ENCODE measurements at places on chromosomes 7 and 10.

DNA sequence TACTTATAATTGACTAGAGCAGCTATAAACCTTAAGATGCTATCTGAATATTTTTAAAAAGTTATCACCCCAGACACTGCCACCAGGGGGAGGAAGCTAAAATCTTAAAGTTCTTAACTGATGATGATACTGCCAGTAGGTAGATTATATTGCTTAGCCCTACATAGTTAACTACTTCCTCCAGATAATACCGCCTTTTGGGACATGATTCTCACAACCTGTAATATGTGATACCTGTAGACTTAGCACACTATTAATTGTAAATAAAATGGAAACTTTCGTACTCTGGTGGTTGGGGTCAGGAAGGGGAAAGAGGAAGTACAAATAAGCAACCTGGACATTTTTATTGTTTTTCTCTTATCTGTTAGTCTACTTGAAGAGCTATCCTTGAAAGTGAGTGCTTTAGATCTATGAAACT lies 268.9 kb downstream of the ADK start:
- DNase-seq: no peak

- DNase-seq: no peak
Measured at GRCh38 chr7:116691664-116692063, 19.7 kb downstream of the MET start.

GRCh38 chr7:30322271-30323005 lies 38.0 kb downstream of the ZNRF2 start:
- no peak for DNase-seq

GRCh38 chr10:118584181-118584954 lies 11.1 kb downstream of the PRLHR start:
- no peak for DNase-seq

GRCh38 chr7:90594751-90595317 lies 1.3 kb upstream of the CDK14 start:
- no peak for DNase-seq

GRCh38 chr10:88920986-88921593 lies 31.5 kb downstream of the ACTA2 start:
- DNase-seq: no peak

DNA sequence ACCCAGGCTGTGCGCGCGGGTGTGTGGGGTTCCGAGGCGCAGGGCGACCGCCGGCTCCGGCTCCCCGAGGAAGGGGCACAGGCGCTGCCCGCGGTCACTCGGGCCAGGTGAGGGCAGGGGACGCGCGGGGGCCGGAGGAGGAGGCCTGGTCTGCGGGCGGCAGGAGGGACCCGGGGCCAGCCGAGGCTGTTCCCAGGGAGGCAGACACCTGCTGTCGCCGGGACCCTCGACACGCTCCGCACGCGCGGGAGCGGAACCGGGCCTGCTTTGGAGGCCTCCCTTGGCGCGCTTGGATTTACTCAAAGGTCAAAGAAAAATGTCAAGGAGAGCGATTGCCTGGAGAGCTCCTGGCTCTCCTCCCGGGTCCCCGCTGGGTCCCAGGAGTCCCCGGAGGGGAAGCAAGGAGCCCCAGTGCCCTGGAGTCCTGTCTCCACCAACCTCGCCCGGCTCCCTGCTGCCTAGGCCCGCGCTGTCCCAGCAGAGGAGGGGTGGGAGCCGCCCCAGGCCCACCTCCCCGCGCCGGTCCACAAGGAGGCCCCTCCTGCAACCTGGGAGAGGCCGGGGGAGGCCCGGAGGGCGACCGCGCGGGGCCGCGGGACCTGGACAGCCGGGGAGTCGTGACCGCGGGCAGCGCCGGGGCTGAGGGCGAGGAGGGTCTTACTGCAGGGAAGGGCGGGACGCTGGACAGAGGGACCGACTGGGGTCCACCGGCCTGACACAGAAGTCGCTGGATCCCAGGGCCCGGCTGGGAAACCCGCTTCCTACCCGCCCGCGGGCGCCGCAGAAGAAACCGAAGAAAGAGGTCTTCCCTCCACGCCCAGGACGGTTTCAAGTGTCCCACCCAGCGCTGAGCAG lies 348.9 kb downstream of the DNAJB6 start:
- DNase-seq: no peak

DNA sequence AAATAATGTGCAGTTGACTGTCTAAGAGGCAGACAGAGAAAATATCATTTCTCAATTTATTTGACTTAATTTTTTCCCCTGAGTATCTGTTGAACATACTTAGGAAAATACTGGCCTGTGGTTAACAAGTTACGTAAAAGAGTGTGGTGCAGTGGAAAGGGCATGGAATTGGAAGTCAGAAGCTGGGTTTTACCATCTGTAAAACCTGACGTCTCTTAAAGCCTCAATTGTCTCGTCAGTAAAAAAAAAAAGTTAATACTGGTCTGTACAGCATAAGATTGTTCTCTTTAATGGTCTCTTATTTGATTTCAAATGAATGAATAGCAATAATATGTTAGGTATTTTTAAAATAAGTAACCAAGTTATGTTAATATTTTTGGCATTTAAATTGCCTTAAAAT lies 67.8 kb downstream of the PHTF2 start:
- no peak for DNase-seq

DNA sequence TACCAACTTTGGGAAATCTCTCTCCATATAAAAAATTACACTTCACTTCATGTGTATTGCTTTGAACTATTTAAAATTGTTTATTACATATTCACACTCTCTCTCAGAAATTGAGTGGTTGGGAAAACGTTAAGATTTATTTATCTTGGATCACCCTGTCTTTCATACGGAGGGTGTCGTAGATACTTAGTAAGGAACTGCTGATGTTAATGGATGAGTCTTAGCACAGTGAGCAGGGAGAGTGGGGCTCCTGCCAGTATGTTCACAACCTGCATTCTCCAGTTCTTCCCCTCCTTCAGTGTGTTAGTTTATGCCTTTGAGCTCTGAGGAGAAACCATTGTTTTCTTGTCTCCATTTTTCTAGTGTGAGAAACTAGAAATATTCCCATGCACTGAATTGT lies 67.1 kb downstream of the CDK14 start:
- DNase-seq: no peak

DNA sequence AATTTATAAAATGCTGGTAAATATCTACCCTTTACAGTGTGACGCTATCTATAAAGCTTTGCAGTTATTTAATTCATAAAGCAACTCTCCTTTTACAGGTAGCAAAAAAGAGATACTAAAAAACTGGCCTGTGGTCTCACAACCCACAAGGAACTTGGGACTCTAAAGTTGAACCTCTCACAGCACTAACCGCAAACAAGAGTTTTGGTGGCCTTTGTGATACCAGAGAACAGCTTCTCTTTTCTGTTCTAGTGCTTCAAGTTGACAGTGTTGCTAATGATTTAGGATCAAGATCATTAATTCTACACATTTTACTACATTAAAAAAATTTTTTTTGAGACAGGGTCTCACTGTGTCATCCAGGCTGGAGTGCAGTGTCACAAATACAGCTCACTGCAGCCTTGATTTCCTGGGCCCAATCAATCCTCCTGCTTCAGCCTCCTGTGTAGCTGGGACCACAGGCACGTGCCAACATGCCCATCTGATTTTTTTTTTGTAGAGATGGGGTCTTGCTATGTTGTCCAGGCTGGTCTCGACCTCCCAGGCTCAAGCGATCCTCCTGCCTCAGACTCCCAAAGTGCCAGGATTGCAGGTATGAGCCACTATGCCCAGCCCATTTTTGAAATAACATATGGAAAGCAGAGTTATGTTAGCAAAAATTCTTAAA lies 56.0 kb upstream of the ST8SIA6 start:
- DNase-seq: no peak

DNA sequence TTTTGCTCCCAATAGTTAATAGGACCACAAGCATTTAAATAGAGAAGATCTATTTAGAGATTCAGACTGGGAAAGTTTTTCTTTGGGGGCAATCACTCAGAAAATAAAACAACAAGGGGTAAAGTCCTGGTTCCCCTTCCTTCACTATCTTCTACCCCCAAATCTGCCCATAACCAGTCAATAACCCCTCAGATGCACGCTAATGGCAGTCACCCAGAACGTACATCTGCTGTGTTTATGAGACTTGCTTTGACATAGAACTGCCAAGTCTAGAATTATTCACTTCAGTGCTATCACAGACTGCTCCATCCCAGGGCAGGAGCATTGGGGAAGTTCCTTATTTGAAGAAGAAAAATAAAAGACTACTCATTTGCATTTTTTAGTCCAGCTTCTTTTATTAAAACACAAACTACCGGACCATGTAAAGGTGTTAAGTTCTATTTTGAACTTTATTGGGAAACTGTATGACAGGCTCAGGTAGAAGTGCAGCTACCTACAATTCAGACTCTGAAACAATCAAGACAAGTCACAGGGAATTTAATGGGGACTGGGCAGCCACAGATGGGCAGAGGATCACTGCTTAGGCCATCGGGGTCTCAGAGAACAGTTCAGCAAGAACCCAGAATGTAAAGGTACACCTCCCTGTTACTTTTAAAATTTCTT lies 38.4 kb downstream of the ANK3 start:
- no peak for DNase-seq

DNA sequence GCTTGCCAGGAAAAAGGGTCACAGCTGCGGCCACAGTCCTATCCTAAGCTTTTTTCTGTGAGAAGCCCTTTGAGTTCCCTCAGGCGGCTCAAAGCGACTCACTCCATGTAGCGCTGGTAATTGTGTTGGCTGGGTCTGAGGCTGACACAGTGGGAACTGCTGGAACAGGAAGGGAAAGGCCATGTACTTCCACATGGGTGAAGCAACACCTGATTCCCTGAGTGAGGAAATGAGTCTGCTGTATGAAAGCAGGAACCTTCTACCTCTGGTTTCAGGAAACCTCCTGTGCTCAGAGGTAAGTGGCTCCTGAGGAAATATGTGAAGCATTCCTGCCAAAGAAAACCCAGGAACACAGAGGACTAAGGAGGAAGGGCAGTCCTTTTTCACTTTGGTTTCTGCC lies 734.6 kb upstream of the SORCS1 start:
- no peak for DNase-seq

DNA sequence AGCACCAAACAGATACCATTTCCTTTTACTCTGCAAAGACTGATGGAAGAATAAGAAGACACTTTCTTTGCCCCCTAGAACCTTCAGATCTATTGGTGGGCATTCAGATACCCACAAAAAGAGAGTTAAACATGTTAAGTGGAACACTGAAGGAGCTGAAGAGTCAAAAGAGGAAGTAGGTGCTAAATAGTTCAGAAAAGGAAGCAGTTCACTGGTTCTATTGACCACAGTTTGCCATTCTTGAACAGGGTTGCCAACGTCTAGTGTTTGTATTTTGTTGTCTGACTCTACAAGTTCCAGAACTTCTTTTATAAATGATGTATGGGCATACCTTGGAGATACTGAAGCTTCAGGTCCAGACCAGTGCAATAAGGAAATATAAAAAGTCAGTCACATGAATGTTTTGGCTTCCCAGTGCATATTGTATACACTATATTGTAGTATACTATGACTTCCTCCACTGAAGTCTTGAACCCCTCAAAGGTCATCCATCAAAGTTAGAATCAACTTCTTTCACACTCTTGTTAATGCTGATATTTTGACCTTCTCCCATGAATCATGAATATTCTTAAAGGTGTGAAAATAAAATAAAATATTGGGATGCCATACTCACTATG lies 47.5 kb upstream of the AGR3 start:
- DNase-seq: no peak

DNA sequence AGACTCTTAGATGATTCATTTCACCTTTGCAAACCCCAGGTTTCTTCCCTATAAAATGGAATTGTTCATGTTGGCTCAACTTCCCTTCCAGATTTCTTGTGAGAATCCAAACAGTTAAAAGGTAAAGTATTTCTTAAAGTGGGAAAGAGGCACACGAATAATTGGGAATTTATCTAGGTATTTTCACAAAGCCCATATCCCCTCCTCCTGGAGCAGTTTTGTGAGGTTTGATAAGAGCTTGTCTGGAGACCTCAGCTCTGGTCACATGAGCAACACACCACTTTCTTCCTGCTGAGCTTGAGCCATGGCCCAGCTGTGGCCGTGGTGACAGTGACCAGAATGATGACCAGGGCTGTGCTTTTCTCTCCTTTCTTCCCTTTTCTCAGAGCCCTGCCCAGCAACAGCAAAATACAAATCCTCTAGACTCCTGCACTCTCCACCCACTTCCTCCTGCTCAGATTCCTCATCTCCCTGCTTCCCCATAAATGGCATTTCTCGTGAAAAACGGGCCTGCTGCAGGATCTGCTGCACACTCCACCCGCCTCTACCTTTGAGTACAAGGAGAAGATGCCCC lies 87.7 kb downstream of the PIK3CG start:
- no peak for DNase-seq

GRCh38 chr7:18893156-18893555 lies 224.3 kb downstream of the TWIST1 start:
- DNase-seq: no peak

- no peak for DNase-seq
Measured at GRCh38 chr7:28042721-28043120, 137.9 kb downstream of the JAZF1 start.

DNA sequence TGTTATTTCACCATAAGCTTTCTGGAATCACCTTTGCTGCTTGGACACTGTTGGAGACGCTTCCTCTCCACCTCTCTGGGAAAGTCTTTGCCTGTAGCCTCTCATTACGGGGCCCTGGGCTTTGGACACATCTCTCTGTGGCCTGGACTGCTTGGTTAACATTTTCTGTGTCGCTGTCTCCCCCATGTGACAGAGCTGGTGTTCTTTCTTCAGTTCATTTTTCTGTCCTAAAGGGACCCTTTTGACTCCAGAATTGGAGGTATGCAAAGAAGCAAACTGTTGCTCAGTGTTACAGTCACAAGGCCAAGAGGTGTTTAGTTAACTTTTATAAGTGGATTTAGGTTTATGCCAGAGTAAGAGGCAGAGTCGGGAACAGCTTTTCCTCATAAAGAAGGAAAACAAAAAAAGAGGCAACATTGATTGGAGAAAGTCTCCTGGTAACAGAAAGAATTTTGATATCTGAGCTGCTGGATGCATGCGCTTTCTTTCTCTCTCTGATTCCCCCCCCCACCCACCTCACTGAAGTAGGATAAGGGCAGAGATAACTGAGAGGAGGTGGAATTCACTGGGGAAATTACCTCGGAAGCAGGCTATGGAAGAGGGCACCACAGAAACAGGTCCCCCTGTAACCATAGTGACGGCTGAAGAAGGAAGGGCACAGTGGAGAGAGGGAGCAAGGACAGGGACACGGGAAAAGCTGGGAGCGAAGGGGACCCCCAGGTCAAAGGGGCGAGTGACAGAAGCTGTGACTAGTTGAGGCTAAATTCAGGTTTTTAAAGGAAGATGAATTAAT lies 57.8 kb downstream of the LGI1 start:
- DNase-seq: no peak

- no peak for DNase-seq
Measured at GRCh38 chr7:101874028-101874427, 56.6 kb downstream of the CUX1 start.

- DNase-seq: no peak
Measured at GRCh38 chr10:103086261-103086660, 106.8 kb downstream of the NT5C2 start.

- no peak for DNase-seq
Measured at GRCh38 chr10:11170993-11171851, 153.6 kb downstream of the CELF2 start.

Data from NCI-H510A (cell line).